ENCODE measurements at places on chromosomes 7 and 10.

DNA sequence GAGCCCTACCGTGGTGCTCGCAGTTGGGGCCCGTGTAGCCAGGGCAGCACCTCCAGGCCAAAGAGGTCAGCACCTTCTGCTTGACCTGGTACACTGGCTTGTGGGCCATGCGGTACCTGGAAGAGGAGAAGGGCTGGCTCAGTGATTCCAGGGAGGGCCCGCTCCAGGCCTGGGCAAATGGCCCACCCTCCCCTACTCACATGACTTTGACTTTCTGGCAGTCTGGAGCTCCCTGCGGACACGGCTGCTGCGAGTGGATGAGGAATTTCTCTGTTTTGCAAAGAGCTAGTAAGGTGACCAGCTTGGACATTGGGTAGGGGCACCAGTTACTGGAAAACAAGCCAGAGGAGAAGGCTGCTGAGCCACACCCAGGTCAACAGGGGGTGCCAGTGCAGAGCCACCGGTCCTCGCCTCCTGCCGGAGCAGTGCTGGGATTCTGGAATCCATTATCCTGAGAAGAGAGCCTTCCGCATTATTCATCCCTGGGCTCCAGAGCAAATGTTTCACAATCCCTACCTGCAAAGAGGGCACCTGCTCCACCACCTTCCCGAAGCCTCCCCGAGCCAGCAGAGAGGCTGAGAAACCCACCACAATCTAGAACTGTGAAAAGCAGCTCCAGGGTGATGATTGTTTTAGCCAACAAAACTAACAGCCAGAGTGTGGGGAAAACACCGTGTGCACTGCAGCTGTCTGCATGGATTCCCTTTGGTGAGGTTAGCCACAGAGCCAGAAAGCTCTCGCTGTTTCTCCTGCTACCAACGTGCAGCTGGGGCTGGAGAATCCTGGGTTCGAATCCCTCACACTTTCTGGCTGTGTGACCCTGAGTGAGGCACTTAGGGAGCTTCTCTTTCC, 11.8 kb downstream of the MMRN2 start:
- no peak for DNase-seq

DNA sequence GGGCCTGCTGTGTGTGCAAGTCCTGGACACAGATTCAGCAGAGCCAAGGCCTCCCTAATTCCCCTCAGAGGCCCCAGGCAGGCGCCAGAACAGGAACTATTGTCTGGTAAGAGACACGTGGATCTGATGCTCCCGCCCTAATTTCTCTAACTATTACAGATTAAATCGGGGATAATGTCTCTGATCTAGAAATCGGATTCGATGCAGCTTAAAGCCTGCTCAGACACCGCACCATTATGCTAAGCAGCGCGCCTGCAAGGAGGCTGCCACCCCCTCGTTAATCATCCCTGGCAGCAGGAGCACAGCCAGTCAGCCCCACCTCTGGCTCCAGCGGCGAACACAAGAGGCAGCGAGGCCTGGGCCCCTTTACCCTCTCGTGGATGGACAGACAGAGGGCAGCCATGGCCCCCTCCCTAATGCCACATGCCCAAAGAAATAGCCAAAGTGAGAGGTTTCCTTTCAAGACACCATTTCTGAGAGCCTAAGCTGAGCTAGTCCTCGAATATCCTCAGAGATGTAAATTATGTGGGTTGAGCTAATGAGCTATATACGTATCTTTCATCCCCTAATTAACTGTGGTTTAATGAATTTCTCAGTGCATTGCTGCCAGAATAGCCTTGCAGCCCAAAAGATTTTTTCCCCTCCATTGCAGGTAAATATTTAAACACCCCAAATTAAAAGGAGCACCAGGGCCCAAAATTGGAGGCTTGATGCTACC, 122.1 kb downstream of the GRID1 start:
- no peak for DNase-seq

- DNase-seq: no peak
Measured at GRCh38 chr10:30656233-30656632, 26.7 kb upstream of the LYZL2 start.

GRCh38 chr7:17158261-17158660, 140.2 kb upstream of the AHR start:
- no peak for DNase-seq

- no peak for DNase-seq
Measured at GRCh38 chr7:128063088-128063487, 31.9 kb upstream of the LRRC4 start.

DNA sequence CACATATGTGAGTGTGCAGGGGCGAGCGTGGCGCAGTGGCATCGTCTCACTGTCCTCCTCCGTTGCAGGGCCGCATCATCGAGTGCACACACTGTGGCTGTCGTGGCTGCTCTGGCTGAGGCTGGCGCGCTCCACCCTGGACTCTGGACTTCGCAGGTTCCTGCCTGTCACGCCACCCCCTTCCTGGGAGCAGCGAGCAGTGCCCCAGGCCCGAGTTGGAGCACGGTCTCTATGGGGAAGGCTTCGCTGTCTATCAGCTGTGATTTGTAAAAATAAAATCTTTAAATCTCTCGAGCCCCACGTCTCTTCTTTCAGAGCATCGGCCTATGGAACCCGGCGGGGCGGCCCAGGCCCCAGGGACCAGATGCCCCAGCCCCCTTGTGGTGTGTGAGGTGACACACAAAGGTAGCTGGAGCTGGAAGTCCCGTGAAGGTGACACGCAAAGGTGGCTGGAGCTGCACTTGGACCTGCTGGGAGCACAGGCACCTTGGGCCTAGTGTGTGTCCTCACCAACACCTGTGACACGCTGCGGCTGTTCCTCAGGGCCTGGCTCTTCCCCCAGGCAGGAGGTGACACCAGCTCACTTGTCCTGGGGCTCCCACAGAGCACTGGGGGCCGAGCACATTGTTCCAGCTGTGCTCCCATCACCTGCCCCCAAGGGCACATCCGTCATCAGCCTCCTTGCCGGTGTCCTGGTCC, 10.7 kb downstream of the BUD31 start:
- no peak for DNase-seq

- DNase-seq: no peak
Measured at GRCh38 chr7:46957195-46957594, 624.7 kb downstream of the TNS3 start.

DNA sequence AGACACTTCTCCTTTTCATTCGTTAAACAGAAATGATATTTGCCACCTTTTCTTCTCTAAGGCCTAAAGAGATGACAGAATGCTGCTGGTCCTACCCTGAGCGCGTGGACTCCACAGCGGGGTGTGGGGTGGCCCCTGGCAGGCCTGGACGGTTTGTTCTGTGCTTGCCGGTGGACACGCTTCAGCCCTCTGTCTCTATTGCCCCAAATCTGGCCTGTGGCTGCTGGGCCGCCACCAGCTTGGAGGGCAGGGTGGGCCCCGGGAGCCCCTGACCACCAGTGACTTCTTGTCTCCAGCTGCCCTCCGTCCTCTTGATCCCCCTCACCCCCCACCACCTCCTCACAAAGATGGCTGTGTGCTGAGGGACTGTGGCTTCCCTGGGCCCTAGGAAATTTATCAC, 5.7 kb downstream of the CHST3 start:
- DNase-seq: no peak

DNA sequence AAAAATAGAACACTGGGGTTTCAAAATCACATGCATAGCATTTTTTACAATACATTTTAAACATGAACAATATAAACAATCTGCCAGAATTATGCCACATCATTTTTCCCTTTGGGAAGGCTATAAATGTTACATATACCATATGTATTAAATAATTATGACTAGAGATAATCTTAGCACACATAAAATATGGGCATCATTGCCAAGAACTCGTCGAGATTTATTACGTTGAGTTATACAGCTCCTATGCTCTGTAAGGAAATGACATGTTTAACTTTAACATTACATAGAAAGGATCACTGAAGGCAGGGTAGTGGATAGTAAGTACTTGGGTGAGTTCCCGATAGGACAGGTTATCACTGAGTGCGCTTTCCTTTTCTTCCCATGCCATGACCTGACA, 267.8 kb downstream of the PARD3 start:
- no peak for DNase-seq

DNA sequence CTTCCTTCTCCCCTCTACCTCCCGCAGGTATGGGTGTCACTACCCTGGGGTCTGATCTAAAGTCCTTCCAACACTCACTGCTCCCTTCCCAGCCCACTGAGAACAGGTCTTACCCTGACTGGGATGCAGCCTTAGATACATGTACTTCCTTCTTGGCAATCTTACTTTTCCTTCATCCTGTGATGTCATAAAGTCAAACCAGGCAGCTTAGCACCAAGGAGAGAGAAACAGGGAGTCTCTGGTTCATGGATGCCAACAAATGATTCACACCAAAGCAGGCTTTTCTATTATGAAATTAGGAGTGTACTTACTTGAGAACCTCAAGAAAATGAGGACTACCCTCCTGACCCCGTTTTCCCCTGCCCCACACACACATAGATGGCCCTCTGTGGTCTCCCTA, 111.0 kb upstream of the KMT2E start:
- no peak for DNase-seq

DNA sequence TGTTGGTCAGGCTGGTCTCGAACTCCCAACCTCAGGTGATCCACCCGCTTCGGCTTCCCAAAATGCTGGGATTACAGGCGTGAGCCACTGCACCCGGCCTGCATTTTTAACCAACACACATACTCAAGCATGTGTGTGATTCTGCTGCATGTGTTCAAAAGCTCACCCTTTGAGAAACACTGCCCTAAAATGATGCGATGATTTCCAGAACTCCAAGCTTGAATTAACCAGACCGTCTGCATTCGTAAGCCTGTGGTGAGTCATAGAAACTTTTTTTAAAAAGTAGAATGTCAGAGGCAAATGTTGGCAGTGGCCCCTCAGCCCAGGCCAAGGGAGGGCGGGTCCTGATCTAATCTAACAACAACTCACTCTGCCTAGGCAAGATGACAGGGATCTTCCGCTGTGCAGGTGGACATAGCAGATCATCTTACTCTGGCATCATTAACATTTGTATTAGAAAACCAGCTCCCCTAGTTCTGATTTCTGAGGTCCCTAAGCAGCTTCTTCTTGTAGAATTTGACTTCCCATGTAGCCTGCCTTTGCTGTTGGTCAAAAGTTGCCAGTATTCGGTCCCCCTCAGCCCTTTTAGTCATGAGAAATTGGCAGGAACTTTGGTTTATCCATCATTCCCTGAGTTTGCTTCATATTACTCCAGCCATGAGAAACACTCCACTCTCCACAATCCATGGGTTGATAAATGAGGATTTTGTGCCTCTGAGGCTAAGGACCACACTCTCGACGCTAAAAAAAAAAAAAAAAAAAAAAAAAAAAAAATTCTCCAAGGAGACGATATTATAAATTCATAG, 190.4 kb downstream of the SKIDA1 start:
- no peak for DNase-seq

- DNase-seq: no peak
Measured at GRCh38 chr7:133858311-133858710, 268.8 kb upstream of the LRGUK start.

DNA sequence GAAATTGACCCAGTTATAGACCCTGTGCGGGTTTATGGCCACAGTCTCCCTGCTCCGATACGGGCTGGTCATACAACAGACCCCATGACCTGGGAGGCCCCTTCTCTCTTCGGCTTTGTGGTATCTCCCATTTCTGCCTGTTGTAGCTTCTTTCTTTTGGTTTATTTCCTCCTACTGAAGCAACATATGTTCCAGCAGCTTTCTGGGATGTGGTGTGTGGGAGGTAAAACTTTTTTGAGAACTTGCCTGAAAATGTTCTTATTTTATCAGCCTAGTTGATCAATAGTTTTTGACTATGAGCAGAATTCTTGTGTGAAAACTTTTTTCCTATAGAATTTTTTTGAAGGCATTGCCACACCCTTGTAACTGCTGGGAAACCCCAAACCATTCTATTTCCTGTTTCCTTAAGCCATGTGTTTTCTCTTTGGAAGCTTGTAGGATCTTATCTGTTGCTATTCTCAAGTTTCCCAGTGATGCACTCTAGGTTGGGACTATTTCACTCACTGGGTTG, 80.0 kb downstream of the DAGLB start:
- DNase-seq: no peak

GRCh38 chr10:4154191-4154715, 369.2 kb upstream of the KLF6 start:
- DNase-seq: no peak

GRCh38 chr7:29592866-29593265, 29.2 kb downstream of the PRR15 start:
- DNase-seq: no peak

- no peak for DNase-seq
Measured at GRCh38 chr10:72502581-72502980, 123.3 kb downstream of the MICU1 start.

DNA sequence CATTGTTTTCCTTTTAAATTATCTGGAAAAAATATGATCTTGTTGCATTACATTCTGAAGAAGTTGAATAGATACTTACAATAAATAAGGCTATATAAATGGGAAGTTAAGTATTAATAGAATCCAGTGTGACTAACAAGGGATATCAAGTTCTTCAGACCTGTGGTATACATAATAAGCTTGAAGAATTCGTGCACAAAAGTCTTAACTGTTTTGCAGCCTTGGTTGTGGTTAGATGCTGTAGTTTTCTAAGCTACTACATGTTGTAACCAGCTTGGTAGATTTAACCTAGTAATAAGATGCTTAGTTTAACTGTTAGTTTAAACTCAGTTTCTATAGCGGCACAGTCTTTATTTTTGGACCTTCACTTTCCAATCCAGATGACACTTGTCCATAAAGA, 106.2 kb upstream of the GLCCI1 start:
- DNase-seq: no peak

GRCh38 chr7:17362439-17363105, 64.1 kb downstream of the AHR start:
- DNase-seq: no peak
